NCI-H774 (cell line): ENCODE measurements at places on chromosomes 11 and 22.

DNA sequence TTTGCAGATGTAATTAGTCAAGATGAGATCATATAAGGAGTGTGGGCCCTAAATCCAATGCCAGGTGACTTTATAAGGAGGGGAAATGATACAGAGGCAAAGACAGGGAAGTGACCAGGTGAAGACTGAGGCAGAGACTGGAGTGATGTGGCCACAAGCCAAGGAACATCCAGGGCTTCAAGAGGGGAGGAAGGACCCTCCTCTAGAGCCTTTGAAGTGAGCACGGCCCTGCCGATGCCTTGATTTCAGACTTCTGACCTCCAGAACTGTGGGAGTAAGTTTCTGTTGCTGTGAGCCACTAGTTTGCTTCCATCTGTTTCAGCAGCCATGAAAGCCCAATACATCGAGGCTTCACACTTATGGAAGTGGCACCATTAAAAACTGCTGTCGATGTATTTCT, 78.7 kb downstream of the SHANK2 start:
- DNase-seq = no peak

GRCh38 chr22:19061471-19062138, 60.6 kb downstream of the DGCR2 start:
- no peak for DNase-seq

DNA sequence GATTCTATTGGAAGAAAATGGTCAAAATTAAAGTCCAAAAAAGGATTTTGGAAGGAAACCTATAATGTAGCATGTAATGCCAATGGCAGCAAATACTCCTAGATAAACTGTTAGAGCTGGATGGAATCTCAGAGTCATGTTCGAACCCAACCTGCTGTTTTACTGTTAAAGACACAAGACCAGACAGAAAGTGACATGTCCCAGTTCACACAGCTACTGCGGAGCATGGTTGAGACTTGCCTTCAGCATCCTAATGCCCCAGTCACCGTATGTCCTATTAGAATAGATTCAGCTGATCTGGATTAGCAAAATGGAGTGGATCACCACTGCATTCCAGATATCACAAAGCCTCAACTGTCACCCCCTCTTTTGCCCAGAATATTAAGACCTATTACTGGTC, 14.9 kb downstream of the PISD start:
- DNase-seq = no peak

GRCh38 chr22:40026641-40027040, 31.9 kb downstream of the FAM83F start:
- no peak for DNase-seq

GRCh38 chr11:65726660-65727059, 6.1 kb upstream of the RNASEH2C start:
- DNase-seq = no peak
